Activated CD4-positive, alpha-beta T cell treated with anti-CD3 and anti-CD28 coated beads for 24 hours (primary cell): ENCODE measurements at places on chromosomes 13 and 19.

DNA sequence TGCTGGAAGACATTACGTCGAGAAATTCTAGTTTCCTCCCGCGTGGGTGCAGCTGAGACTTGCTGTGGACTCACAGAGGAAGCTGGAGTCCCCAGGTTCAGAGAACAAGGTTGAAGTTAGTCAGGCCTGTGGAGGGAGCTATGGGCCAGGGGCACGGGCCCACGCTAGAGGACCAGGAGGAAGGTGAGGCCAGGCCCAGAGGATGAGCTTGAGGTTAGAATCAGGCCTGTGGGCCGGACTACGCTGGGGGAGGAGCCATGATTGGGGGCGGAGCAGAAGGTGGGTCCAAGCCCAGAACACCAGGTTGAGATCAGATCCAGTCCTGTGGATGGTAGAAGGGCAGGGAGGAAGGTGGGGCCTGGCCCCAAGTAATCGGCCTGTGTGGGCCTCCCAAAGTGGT lies 32.6 kb downstream of the ZNF846 start:
- no peak for DNase-seq

DNA sequence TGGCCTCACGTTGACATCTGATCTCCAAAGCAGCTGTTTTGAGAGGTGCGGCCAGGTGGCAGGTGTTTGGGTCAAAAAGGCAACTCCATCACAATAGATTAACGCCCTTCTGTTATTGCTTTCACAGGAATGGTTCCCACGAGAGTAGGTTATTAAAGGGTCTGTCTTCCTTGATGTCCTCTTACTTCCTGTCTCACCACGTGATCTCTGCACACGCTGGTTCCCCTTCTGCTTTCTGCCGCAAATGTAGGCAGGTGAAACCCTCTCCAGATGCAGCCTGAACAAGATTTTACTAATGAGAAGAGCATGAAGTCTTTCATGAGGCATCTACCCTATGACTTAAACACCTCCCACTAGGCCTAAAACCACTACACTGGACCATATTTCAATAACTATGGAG lies 22.8 kb upstream of the ZNF564 start:
- DNase-seq = no peak

GRCh38 chr19:45574526-45574925 lies 10.1 kb downstream of the OPA3 start:
- DNase-seq = no peak

DNA sequence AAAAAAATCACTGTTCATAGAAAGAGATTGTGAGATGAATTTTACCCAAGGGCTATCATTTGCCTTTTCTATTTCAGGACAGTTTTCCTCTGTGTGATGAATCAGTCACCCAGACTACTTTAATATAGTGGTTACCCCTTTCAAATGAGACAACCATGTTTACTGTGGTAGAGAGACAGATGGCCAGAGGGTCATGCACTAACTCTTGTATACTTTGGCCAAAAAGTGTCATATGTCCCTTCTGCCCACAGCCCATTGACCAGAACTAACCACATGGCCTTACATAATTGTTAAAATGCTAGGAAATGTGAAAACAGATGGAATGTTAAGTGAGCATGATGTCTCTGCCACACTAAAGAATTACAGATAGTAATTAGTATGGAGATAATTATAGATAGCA lies 498.7 kb downstream of the DACH1 start:
- no peak for DNase-seq

GRCh38 chr13:35514061-35514477 lies 37.6 kb upstream of the MAB21L1 start:
- no peak for DNase-seq

- no peak for DNase-seq
Observed at GRCh38 chr13:112574834-112575613, 12.9 kb downstream of the TUBGCP3 start.

- DNase-seq = no peak
Observed at GRCh38 chr19:48495396-48495795, 16.2 kb downstream of the LMTK3 start.
